ENCODE measurements at places on chromosomes 6 and 20.

DNA sequence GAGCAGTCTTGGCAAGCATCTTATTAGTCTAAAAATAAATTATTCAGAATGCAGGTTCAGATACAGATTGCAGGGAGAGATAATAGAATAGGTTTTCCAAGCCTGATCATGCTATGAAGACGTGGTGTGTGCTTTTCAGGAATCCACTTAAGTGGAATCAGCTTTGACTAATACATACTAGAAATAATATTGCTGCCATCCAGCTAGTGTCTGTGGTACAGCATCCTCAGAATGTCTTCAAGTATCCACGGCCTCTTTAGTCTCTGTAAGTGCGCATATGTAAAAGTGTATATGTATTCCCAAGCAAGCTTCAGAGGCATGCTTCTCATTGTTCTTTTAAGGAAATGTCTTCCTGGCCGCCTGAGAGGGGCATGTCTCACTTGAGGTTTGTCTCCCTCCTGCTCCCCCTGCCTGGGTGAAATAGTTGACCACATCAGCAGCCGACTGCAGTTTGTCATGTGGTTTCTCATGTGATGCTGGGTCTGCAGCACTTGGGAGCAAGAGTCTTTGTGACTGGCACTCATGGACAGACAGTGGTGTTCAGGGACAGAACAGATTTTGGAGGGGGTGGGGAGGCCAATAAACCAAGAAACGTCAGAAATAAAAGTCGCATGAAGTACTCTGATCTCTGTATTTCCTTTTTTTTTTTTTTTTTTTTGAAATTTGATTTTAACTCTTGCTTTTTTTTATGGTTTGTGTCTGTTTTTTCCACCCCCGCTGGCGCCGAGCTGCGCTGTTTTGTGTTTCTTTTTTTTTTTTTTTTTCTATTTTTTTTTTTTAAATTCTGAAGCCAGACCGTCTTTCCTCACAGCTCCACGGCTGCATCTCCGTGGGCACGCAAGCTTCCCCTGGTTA is 150.8 kb downstream of the PRL start:
- peak; percentile 88 for DNase-seq

DNA sequence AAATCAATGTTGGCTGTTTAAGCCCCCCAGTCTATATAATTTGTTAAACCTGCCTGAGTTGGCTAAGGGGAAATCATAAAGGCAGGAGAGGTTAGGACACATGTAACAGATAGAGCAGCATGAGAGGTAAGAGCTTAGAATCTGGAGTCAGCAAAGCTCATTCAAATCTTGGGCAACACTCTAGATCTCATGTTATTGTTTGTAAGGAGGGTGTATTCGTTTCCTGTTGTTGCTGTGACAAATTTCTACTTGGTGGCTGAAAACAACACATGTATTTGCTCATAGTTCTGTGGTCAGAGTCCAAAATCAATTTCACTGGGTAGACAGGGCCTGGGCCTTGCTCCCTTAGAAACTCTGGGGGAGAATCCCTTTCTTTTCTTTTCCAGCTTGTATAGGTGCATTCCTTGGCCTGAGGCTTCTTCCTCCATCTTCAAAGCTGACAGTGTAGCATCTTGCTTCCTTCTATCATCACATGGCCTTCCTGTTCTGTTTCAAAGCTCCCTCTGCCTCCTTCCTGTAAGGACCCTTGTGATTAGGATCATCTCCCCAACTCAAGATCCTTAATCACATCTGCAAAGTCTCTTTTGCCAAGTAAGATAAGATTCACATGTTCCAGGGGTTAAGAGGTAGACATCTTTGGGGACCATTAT is 4.4 kb downstream of the LY86 start:
- no peak for DNase-seq

DNA sequence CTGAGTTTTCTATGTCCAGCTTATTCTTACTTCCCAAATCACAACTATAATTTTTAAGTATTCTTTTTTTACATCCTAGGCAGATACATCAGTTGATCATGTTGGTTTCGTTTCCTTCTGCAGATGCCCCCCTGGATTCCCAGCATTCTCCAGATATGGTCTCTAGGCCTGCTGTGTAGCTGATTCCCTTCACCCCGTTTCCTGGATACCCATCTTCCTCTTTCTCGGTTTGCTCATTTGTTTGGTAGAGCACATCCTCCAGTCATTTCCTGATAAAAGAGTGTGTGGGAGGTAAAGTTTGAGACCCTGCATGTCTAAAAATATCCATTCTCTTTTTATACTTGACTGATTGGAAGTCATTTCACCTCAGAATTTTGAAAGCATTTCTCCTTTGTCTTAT is 66.4 kb downstream of the ANKS1A start:
- no peak for DNase-seq

DNA sequence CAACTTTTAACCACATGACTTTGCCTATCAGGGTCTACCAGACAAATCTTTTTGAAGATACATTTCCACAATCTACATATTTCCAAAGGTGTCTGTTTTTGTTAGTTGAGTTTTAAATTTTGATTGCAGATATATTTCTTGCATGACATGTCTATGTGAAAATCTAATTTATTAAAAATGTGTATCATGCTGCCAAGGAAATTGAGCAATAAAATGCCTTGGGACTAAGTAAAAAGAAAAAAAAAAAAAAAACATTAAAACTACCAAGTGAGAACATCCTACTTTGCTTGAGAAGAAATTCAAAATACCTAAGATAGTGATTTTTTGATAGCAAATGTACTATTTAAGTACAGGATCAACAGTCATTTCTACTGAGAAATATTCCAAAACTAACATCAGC is 17.7 kb downstream of the SLC17A5 start:
- DNase-seq, result no peak

- DNase-seq, result peak; percentile 71
Observed at GRCh38 chr6:31058128-31058894, 48.0 kb downstream of the MUC22 start.

GRCh38 chr20:21096321-21097043 is 9.7 kb downstream of the LINC00237 start:
- peak; percentile 82 for DNase-seq

GRCh38 chr6:137254966-137255365 is 35.8 kb upstream of the IFNGR1 start:
- no peak for DNase-seq

DNA sequence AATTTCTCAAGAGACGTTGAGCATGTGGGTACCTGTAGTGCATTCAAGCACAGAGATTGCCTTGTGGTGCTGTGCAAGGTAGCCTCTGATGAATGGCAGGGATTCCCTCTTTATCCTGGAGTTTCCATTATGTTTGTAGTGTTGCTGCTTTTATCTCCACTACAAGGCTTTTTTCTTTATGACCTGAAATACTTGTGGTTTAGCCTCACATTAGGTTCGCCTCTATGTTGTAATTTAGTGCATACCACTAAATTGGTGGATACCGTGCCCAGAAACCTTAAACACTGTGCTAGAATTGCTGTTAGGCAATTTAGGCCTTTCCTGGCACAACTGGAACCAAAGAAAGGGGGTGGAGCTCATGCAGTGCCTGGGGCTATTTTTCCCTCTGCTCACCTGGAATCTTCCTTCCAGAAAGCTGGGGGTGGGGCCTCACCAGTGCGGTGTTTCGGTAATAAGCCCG is 76.8 kb downstream of the NCOA7 start:
- DNase-seq, result no peak

GRCh38 chr6:12572896-12573827 is 143.4 kb upstream of the PHACTR1 start:
- peak; percentile 52 for DNase-seq

DNA sequence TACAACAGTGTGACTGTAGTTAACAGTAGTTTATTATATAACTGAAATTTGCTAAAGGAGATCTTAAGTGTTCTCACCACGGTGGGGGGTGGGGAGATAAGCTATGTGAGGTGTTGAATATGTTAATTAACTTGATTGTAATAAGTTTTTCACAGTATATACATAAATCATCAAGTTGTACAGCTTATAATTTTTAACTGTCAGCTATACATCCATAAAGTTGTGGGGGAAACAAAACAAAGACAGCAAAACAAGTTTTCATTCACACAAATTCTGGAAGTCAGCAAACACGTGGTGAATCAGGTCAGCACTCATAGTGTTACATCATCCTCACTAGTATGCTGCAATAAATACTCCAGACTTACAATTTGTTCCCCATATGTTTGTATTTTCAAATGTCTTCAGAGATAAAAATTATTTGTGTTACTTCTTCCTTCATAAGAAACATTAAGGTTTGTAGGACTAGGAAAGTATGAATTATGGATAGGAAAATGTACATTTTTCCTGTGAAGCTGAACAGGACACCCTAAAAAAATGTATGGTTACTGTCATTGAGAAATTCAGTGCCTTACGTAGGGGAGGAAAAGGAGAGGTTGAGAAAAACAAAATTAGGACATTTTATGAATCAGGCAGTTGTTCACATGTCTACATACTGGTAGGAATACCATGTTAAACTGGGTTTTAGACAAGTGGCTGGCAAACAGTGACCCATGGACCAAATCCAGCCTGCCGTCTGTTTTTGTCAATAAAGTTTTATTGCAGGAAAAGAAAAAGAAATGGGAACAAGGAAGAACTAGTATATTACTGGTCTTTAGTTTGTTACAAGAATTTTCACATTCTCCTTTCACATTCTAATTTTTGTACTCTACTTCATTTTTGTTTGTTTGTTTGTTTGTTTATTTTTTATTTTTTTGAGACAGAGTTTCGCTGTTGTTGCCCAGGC is 6.0 kb downstream of the SUMO4 start:
- DNase-seq, result no peak

GRCh38 chr20:1830240-1830639 is 65.0 kb upstream of the SIRPA start:
- DNase-seq, result peak; percentile 50

DNA sequence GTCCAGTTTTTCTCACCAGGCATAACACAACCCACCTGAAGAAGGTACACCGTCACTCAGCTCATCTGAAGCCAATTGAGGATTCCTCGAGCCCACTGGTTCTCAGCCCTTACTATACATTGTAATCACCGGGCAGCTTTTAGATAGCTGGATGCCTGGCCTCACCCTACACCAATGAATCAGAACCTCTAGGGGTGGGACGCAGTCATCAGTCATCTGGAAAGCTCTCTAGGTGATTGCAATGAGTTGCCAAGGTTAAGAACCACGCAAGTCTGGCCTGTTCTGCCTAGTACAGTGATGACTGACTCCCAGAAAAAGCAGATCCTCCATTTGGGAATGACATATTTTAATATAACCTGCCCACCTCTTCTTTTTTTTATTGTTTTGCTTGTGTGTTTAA is 41.1 kb downstream of the MC3R start:
- no peak for DNase-seq

GRCh38 chr6:107620732-107621131 is 130.8 kb downstream of the SOBP start:
- no peak for DNase-seq

DNA sequence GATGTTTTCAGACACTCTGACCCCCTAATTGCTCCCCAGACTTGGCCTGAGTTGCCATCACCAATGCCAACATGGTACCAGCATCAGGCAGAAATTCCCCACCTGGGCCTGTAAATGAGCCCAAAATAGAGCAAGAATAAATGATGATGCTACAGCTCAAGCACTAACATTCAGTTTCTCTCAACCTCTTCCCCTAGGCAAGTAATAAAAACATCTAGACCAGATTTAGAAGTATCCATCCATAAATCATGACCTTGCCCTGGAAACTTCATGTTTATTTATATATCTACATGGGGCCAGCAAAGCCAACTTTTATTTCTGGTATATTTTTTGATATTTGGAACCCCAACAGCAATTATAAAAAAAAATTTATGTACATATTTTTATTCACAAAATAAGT is 221.4 kb upstream of the PLN start:
- DNase-seq, result no peak

DNA sequence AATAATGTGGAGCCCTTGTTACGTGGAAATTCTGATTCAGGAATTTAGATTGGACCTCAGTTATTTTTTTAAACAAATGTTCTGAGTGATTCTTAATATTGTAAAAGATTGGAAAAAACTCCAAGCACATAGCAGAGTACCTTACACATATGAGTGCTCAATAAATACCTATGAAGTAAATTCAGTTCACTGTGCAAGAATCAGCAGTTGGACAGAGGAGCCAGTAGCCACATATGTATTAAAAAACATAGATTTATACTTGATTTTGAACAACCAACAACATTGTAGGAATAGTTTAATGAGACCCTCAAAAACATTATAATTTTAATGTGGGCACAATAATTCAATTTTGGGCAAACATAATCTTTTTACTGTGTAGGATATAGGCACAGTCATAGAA is 109.3 kb upstream of the B3GAT2 start:
- DNase-seq, result no peak

DNA sequence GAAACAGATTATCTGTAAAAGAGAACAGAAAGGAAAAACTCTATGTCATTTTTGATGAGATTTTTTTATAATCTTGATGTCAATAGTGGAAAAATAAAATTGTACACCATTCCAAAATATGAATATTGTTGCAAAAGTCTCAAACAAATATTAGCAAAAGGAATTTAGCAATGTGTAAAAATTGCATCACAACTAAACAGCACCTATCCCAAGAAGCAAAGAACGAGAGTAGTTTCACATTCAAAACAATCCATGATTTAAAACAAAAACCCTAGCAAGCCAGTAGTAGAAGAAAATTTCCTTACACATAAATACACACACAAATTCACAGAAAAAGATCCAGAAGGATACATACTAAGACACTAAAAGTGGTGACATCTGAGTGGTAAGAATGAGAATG is 38.4 kb downstream of the LCA5 start:
- no peak for DNase-seq

- DNase-seq, result no peak
Observed at GRCh38 chr6:127813699-127814027, 87.2 kb downstream of the THEMIS start.

- DNase-seq, result no peak
Observed at GRCh38 chr20:40991181-40991889, 37.3 kb upstream of the TOP1 start.

GRCh38 chr6:43910638-43911353 is 140.8 kb downstream of the VEGFA start:
- DNase-seq, result no peak

- DNase-seq, result no peak
Observed at GRCh38 chr20:5770231-5770986, 20.2 kb downstream of the SHLD1 start.

GRCh38 chr20:50594591-50595432 is 84.6 kb downstream of the PTPN1 start:
- DNase-seq, result peak; percentile 19
